ENCODE measurements at places on chromosomes 5 and 9.

DNA sequence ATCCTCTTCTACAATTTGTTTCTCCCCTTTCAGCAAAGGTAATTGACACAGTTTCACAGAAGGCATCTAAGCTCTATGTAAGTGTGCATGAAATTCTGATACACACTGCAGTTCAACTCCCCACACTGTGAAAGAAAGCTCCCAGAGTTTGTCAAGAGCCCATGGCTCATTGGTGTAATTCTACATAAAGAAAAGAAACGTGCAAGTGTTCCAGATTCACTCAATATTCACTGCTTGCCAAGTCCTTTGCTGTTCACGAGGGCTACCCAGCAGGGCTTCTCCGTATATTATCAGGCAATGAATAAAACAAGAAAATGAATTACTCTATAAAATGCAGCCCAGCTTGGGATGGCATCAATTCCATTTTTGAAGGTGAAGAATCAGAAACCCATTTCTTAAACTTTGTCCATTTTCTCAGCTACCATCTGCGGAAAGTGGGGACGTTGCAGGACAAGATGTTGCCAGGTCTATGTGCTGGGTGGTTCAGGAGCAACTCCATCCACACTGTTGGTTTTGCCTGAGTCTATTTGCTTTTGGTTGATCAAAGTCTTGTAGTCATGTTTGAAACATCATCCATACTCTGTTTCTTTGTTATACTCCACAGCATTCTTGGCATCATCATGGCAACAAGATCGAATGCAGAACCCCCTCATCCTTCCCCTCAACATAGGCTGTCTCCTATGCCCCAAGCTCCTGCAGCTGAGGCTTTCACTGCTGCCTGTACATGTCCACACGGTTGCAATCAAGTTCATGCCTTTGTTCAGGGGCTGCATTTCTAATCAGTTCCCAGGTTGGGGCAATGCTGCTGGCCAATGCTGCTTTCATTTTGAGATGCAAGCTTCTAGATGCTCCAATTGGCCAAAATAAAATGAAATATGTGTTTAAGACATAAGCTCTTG is 301.8 kb downstream of the MED10 start:
- no peak overlapping the region for H3K4me3 ChIP-seq
- H3K27ac ChIP-seq = no peak overlapping the region
- H3K36me3 ChIP-seq = no peaks in the 10 kb centered on the region
- no peak for DNase-seq
- no peaks in the 10 kb centered on the region for H3K27me3 ChIP-seq

- peak; percentile 37 for DNase-seq
- H3K27me3 ChIP-seq = no peaks in the 10 kb centered on the region
- H3K36me3 ChIP-seq = no peaks in the 10 kb centered on the region
- H3K27ac ChIP-seq = no peak overlapping the region
- H3K4me1 ChIP-seq = peaks cover 4% of the 10 kb centered on the region
- H3K4me3 ChIP-seq = no peak overlapping the region
Observed at GRCh38 chr9:82584349-82584863, 478.5 kb downstream of the RASEF start.

- H3K27me3 ChIP-seq = no peaks in the 10 kb centered on the region
- H3K27ac ChIP-seq = no peak overlapping the region
- no peak overlapping the region for H3K4me3 ChIP-seq
- peaks cover 2% of the 10 kb centered on the region for H3K4me1 ChIP-seq
Observed at GRCh38 chr5:40291338-40291737, 388.4 kb upstream of the PTGER4 start.

- no peaks in the 10 kb centered on the region for H3K27me3 ChIP-seq
- no peaks in the 10 kb centered on the region for H3K36me3 ChIP-seq
- DNase-seq = no peak
- no peak overlapping the region for H3K4me3 ChIP-seq
- no peaks in the 10 kb centered on the region for H3K4me1 ChIP-seq
Observed at GRCh38 chr9:29866556-29866955, 2293.3 kb upstream of the C9orf72 start.

- no peak for DNase-seq
- H3K27me3 ChIP-seq = peaks cover 60% of the 10 kb centered on the region
- no peak overlapping the region for H3K4me3 ChIP-seq
- H3K36me3 ChIP-seq = no peaks in the 10 kb centered on the region
- no peak overlapping the region for H3K27ac ChIP-seq
Observed at GRCh38 chr5:570886-571285, 41.3 kb upstream of the CEP72 start.

DNA sequence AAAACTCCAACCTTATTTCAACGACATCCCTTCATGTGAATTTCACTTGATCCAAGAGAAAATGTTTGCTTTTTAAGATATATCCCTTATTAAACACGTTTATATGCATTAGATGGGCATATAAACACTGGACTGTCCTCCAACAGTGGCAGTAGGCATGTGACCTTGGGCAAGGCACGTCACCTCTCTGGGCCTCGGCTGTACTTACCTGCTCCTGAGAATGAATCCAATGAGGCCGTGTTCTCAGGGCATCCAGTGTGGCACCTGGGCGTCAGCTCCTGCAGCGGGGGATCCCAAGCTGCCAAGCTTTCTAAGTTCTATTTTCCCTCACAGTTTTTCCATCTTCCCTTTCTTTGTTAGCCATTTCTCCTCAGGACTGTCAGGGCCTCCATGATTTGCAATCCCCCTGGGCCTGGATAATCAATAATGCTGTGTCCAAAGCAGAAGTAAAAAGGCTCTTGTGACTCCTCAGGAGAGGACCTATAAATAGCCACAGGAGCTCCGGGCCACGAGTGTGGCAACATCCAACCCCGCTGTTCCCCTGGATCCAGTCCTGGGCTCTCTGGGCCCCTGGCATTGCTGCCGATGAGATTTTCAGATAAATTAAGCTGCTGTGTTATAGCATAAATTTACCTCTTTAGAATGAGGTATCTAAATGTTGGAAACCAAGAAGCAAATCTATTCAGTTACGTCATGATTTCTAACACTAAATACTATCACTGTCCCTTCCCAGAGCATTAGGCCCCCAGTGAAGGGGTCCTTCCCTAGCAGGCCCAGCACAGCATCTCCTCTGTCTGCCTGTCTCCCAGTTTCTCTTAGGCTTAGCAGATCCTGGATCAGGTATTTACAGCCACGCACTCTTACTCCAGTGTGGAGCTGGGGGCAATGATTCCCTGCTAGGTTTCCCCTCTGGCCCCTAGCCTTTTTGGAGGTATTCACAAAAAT is 76.8 kb downstream of the PTPN3 start:
- H3K36me3 ChIP-seq = no peaks in the 10 kb centered on the region
- H3K4me3 ChIP-seq = no peak overlapping the region
- no peaks in the 10 kb centered on the region for H3K4me1 ChIP-seq
- no peak overlapping the region for H3K27ac ChIP-seq
- no peak for DNase-seq

DNA sequence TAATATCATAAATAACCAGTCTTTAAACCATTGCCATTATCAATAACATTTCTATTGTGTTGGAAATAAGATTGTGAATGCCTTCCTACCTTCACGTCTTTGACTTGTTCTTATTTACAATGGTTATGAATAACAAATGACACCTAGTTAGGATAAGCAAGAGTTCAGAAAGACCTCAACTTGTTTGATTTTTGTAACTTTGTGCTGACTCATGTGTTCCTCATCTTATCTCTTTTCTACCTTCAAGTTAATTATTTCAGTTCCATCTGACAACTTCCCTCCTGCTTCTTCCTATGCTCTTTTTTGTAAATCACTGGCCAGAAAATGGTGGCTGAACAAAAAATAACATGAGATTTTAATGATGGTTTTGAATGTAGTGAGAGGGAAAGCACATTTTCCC is 538.5 kb upstream of the TUSC1 start:
- H3K4me1 ChIP-seq = no peaks in the 10 kb centered on the region
- no peak overlapping the region for H3K27ac ChIP-seq
- no peak for DNase-seq
- no peak overlapping the region for H3K4me3 ChIP-seq

DNA sequence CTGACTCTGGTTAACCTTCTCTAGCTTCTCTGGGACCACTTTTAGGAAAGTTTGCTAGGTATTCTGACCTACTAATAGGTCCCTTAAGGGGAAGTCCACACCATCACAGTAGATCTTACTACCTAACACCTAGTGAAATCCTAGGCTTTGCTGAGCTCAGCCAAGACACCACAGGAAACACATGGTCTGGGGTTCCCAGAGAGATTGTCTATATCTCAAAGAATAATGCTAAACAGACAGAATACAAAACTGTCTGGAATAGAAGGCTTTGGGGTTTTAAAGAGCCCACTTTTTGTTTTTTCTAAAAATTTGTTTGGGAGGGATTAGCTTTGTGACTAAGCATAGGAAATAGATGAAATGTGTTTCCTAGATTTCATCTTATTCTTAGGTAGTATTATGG is 395.1 kb downstream of the ARHGEF28 start:
- no peak for DNase-seq
- no peaks in the 10 kb centered on the region for H3K36me3 ChIP-seq
- H3K4me3 ChIP-seq = no peak overlapping the region
- H3K4me1 ChIP-seq = no peaks in the 10 kb centered on the region
- peaks cover 13% of the 10 kb centered on the region for H3K27me3 ChIP-seq
- no peak overlapping the region for H3K27ac ChIP-seq

DNA sequence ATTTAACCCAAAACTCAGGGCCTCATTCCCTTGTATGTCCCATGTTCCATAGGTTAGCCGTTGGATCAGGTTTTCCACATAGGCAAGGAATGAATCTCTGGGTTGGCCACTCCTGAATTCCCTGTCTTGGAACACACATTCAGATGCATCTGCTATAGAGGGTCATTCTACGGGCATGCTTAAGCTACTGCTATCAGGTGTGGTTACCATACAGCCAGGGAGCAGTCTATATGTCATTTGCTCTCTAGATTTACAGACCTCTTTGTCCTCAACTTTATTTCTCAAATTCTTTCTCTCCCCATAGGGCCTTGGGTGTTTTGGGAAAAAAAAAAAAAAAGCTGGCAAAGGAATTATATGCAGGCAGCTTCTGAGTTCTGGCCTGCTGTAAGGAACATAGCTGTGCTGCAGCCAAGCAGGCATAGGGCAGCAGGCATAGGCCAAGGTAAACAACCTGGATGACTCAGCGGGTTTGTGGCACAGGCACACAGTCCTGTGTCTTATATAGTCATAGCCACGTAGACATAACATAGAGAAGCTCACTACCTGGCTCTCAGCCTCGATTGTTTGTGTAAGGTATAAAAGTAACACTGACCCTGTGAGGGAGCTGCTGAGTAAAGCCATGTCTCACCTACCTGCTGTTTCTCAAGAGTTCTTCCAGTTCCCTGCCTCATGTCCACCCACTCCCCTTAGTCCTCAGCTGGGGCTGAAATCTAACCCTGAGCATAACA is 141.5 kb downstream of the OSTF1 start:
- H3K27ac ChIP-seq = no peak overlapping the region
- no peak for DNase-seq
- H3K36me3 ChIP-seq = no peaks in the 10 kb centered on the region
- no peak overlapping the region for H3K4me3 ChIP-seq
- no peaks in the 10 kb centered on the region for H3K4me1 ChIP-seq

DNA sequence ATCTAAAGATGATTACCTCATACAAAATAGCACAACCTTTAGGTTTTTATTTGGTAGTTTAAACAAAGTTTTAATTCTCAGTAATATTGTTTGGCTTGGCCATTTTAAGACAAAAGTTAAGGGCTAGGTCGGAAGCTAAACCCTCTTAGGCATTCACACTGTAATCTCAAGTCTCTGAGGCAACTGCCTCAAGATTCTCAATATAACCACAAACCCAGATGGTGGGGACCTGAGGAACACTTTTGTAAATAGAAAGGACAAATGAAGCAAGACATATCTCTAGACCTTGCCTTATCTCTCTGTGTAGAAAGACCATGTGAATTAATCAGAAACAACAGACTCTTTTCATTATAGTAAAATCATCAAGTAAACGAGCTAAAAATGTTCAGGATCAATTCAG is 500.2 kb upstream of the CDH6 start:
- no peaks in the 10 kb centered on the region for H3K36me3 ChIP-seq
- H3K4me3 ChIP-seq = no peak overlapping the region
- no peak overlapping the region for H3K27ac ChIP-seq
- H3K27me3 ChIP-seq = no peaks in the 10 kb centered on the region

- no peaks in the 10 kb centered on the region for H3K4me1 ChIP-seq
- H3K27ac ChIP-seq = no peak overlapping the region
- DNase-seq = no peak
- no peak overlapping the region for H3K4me3 ChIP-seq
- no peaks in the 10 kb centered on the region for H3K36me3 ChIP-seq
Observed at GRCh38 chr9:219670-220365, 5.2 kb downstream of the DOCK8 start.

- H3K27me3 ChIP-seq = no peaks in the 10 kb centered on the region
- H3K4me3 ChIP-seq = no peak overlapping the region
- no peaks in the 10 kb centered on the region for H3K4me1 ChIP-seq
- H3K27ac ChIP-seq = no peak overlapping the region
- DNase-seq = no peak
- H3K36me3 ChIP-seq = no peaks in the 10 kb centered on the region
Observed at GRCh38 chr9:111870774-111871498, 25.7 kb upstream of the UGCG start.

Data from IMR-90 (cell line).